Nephron progenitor cell (in vitro differentiated cells): ENCODE measurements at places on chromosomes 3 and 15.

- DNase-seq = no peak
Observed at GRCh38 chr3:142929109-142929508, 34.4 kb downstream of the PAQR9 start.

GRCh38 chr15:40999190-40999589 is 45.9 kb downstream of the CHAC1 start:
- no peak for DNase-seq

DNA sequence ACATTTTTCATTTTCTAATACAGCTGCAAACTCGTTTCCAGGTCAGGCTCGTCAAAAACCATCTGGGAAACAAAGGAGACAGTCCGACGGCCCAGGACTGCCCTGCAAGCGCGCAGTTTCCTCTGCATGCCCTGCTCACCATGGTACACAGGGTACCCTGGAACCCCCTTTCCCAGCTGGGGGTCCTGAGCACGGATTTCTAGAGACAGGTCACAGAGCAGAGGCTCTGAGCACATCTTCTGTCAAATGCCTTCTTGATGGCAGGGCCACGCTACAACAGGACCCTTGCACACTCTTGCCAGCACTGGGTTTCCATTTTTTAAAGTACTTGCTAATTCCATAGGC is 8.1 kb downstream of the ZXDC start:
- no peak for DNase-seq

DNA sequence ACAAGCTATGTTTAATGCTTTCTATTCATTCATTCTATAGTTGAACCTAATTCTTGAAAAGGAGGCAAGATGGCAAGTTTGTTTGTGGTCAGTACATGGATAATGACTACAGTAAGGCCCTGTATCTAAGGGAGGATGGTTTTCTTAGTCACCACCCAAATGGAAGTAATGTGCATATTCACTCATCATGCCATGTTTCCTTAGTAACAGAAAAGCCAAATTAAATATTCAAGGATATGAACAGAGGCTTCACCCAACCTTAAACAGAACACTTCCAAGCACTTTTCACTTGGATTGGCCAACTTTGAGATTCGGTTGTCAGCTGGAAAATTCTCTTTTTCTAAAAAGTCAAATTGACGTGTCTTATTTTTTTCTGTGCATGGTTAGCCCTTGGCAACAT is 805.3 kb upstream of the LMCD1 start:
- DNase-seq = no peak

DNA sequence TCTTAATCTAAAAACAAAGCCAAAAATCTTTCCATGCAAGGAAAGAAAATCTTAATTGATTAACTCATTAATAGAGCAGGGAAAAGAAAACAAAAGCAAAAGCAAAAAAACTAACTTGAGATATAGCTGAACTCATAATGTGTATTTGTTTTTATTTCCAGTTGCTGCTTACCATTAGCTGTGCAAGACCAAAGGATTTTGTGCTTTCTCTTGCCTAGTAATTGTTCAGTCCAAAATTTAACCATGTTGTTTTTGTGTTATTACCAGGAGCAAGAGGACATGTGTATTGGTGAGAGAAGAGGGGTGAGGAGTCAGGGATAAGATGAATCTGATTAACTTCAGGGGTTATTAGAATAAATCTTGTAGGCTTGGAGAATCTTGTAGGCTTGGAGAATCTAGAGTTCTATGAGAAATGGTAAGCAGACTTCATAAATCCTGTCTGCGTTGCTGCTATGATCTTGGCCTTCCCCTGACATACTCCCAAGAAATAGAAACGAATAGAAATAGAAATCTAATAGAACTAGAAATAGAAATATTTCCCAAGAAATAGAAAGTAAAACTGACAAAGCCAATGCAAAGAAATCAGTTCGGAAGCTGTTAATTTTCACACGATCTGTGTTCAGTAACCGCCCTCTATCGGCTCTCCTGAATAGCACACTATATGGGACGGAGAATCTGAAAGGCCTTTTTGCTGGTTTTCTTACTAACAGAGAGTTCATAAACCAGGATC is 72.6 kb upstream of the TNFSF10 start:
- DNase-seq = peak; percentile 9

- DNase-seq = no peak
Observed at GRCh38 chr15:38196076-38196475, 56.6 kb upstream of the SPRED1 start.

- no peak for DNase-seq
Observed at GRCh38 chr15:94858011-94858410, 626.6 kb downstream of the MCTP2 start.

DNA sequence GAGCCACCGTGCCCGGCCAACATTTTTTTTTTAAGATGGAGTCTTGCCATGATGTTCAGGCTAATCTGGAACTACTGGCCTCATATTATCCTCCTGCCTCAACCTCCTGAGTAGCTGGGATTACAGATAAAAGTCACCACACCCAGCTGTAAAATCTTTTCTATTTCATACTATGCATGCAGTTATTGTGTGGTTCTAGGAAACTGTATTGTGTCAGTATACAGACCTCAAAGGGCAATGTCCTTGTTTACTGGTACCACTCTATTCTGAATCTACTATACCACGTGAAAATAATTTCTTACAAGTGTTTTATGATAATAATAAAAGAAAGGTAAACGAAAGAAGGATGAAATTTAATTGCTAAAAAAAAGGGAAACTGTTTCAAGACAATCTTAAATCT is 123.5 kb upstream of the PTX3 start:
- no peak for DNase-seq
